Vagina (tissue), 2 donors: ENCODE measurements at places on chromosomes 16 and 17.

GRCh38 chr16:67296420-67296819 lies 17.1 kb downstream of the PLEKHG4 start:
- no peaks in the 10 kb centered on the region for H3K27me3 ChIP-seq
- H3K4me1 ChIP-seq, result peaks cover 25% of the 10 kb centered on the region
- DNase-seq, result no peak
- H3K36me3 ChIP-seq, result no peaks in the 10 kb centered on the region

- no peaks in the 10 kb centered on the region for H3K36me3 ChIP-seq
These were observed 149.2 kb upstream of the TBX2 start for GRCh38 chr17:61250335-61250890.

DNA sequence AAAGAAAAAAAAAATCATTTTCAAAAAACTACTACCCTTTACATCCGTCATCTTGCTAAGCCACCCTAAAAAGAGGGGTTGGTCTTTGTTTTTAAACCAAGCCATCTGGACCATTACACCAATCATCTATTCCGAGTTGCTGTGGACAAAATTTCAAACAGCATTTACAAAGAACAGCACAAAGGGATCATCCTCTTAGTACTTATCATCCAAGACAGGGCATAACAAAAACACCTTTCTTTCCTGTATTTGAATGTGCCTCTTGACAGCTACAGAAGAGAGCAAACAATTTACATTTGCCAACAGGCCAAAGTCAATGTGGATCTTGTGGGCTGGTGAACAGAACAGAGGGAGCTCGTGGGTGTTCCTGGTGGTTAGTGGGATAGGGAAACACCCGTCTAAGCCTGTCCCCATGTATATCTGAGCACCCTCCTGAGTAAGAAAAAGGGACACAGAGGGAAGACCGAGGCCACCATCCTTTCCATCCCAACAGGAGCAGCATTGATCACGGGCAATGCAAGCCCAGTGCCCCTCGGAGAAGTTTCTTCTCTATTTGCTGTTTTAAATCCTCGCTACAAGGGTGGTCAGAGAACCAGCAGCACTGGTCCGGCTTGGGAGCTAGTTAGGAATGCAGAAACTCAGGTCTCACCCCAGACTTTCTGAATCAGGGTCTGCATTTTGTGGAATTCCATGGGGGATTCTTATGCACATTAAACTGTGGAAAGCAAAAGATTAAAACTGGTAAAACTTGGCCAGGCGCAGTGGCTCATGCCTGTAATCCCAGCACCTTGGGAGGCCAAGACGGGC lies 1.9 kb downstream of the SLC39A11 start:
- H3K27me3 ChIP-seq, result no peaks in the 10 kb centered on the region
- DNase-seq, result no peak
- H3K4me1 ChIP-seq, result peaks cover 28% of the 10 kb centered on the region
- no peak overlapping the region for H3K4me3 ChIP-seq
- no peak overlapping the region for H3K27ac ChIP-seq

DNA sequence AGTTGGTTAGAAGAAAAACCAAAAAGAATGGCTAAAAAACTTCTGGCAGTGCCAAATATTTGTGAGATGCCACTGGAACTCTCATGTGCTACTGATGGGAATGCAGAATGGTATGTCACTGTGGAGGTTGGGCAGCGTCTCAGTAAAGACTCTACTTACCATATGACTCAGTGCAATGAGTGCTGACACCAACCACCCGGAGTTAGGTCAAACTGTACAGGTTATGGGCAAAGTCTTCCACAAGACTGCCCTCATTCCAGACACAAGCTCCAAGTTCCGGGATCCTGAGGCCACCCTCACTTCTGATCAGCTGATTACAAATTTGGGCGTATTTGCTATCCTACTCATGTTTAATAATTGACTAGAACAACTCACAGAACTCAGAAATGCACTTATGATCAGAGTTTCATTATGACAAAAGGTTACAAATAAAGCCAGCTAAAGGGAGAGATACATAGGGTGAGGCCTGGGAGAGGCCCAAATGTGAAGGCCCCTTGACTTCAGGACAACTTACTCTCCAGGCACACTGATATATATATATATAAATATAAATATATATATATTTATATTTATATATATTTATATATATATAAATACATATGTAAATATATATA lies 114.9 kb downstream of the TRIM37 start:
- H3K27ac ChIP-seq, result no peak overlapping the region
- peaks cover under 1% of the 10 kb centered on the region for H3K36me3 ChIP-seq
- no peak for DNase-seq
- H3K4me3 ChIP-seq, result no peak overlapping the region

GRCh38 chr16:12411516-12411915 lies 392.2 kb downstream of the CPPED1 start:
- no peaks in the 10 kb centered on the region for H3K27me3 ChIP-seq
- no peak overlapping the region for H3K27ac ChIP-seq
- H3K36me3 ChIP-seq, result no peaks in the 10 kb centered on the region
- peaks cover 5% of the 10 kb centered on the region for H3K4me1 ChIP-seq
- H3K4me3 ChIP-seq, result no peak overlapping the region
- DNase-seq, result no peak

GRCh38 chr17:21705021-21705601 lies 12.8 kb downstream of the KCNJ18 start:
- H3K4me3 ChIP-seq, result no peak overlapping the region
- no peaks in the 10 kb centered on the region for H3K36me3 ChIP-seq
- H3K27ac ChIP-seq, result no peak overlapping the region
- no peaks in the 10 kb centered on the region for H3K27me3 ChIP-seq

- H3K4me1 ChIP-seq, result no peaks in the 10 kb centered on the region
- no peaks in the 10 kb centered on the region for H3K36me3 ChIP-seq
- H3K27me3 ChIP-seq, result no peaks in the 10 kb centered on the region
- no peak overlapping the region for H3K27ac ChIP-seq
These were observed 337.1 kb downstream of the MAF start for GRCh38 chr16:79263425-79263824.

DNA sequence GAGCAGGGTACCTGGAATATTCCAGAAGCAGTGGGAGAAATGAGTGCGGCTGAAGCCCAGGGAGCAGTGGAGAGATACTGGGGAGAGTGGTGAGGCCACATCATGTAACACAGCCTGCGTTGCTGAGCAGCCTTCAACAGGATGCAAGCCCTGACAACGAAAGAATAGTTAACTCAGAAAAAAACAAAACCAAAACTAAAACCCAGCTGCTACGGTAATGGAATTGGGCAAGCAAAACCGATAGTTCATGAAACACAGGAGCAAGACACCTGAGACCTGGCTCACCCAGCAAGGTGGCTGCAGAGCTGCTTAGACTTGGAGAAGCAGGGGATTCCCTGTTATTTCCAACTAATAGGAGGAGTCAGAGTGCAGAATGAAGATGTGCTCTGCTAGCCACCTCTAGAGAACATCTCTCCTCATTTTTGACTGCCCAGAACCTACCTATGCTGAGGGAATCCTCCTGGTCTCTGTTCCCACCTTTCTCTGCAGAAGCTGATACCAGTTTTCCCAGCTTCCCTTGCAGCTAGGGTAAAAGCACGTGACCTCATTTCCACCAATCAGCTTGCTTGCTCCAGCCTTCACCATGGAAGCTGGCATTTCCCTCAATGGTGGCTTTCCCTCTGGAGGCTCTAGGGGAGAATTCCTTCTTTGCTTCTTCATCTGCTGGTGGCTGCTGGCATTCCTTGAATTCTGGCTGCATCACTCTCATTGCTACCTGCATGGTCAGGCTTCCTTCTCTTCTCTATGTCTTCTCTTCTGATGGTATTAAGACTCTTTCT lies 59.4 kb upstream of the XYLT1 start:
- no peaks in the 10 kb centered on the region for H3K27me3 ChIP-seq
- DNase-seq, result no peak
- no peaks in the 10 kb centered on the region for H3K36me3 ChIP-seq

- H3K27ac ChIP-seq, result no peak overlapping the region
- H3K36me3 ChIP-seq, result no peaks in the 10 kb centered on the region
- H3K4me1 ChIP-seq, result peaks cover 46% of the 10 kb centered on the region
These were observed 8.2 kb downstream of the CANT1 start for GRCh38 chr17:79001190-79002020.

DNA sequence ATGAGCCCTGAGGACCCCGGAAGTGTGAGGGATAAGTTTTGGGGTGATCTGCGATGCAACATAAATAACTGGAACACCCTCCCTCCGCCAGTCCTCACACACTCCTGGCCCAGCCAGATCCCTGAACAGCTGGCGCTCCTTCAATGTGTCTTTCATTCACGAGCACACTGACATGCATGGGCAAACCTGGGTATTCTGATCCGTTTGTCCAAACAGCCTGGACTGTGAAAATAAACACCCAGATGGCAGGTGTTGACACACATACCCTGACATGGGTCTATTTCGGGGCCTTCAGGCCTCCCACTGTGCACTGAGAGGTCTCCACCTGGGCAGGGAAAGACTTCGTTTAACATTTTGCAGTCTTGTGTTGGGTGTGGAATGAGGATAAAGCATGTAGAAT lies 3.0 kb upstream of the CPNE2 start:
- H3K4me1 ChIP-seq, result peaks cover 30% of the 10 kb centered on the region
- no peaks in the 10 kb centered on the region for H3K27me3 ChIP-seq
- H3K4me3 ChIP-seq, result no peak overlapping the region

DNA sequence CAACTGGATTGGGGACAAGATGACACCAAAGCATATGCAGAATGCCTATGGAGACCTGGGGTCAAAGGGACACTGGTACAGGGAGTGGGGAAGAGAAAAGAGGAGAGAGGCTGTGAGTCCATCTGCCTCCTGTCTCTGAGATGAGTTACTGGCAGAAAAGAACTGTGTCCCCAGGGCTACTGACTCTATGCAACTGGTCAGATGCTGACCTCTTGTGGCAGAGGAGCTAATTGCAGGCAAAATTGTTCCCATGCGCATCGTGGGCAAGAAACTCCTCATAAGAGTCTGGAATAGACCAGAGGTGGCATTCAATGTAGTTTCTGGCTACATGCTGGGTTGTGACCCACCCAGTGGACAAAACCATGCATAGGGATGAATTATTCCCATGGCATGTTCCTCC lies 26.1 kb upstream of the MLKL start:
- H3K4me3 ChIP-seq, result no peak overlapping the region
- H3K4me1 ChIP-seq, result peaks cover 7% of the 10 kb centered on the region
- no peak overlapping the region for H3K27ac ChIP-seq
- H3K36me3 ChIP-seq, result no peaks in the 10 kb centered on the region

GRCh38 chr16:10312784-10313724 lies 72.8 kb upstream of the ATF7IP2 start:
- H3K27me3 ChIP-seq, result no peaks in the 10 kb centered on the region
- H3K27ac ChIP-seq, result no peak overlapping the region
- no peaks in the 10 kb centered on the region for H3K4me1 ChIP-seq

DNA sequence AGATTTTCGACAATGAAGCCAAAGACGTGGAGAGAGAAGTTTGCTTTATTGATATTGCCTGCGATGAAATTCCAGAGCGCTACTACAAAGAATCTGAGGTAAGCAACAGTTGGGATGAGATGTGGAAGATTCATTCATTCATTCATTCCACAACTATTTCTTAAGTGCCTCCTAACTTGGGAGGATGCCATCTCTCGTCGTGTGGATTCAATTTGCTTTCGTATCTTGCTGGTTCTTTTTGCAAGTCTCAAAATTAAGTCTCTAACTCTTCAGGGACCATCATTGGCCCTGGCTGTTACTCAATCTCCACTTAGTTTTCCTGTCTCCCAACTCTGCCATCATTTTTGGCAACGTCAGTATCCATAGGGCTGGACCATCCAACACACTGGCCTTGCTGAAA lies 85.6 kb upstream of the NOL11 start:
- no peaks in the 10 kb centered on the region for H3K36me3 ChIP-seq
- H3K27ac ChIP-seq, result no peak overlapping the region
- no peak for DNase-seq
- H3K4me1 ChIP-seq, result peaks cover 6% of the 10 kb centered on the region
- no peak overlapping the region for H3K4me3 ChIP-seq

DNA sequence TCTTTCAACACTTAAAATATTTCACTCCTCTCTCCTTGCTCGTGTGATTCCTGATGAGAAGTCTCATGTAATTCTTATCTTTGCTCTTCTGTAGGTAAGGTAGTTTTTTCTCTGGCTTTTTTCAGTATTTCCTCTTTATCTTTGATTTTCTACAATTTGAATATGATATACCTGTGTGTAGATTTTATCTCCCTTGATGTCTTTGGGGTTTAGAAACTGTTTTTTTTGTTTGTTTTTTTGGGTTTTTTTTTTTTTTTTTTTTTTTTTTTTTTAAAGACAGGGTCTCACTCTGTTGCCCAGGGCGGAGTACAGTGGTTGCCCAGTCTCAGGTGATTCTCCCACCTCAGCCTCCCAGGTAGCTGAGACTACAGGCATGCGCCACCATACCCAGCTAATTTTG lies 26.6 kb downstream of the MOSMO start:
- no peak overlapping the region for H3K27ac ChIP-seq
- H3K36me3 ChIP-seq, result peaks cover 7% of the 10 kb centered on the region
- no peaks in the 10 kb centered on the region for H3K27me3 ChIP-seq
- H3K4me1 ChIP-seq, result no peaks in the 10 kb centered on the region

GRCh38 chr16:21033704-21034103 lies 116.9 kb downstream of the DNAH3 start:
- no peaks in the 10 kb centered on the region for H3K36me3 ChIP-seq
- no peak overlapping the region for H3K27ac ChIP-seq
- H3K4me3 ChIP-seq, result no peak overlapping the region
- DNase-seq, result no peak

GRCh38 chr16:81526935-81527334 lies 82.3 kb downstream of the CMIP start:
- no peaks in the 10 kb centered on the region for H3K27me3 ChIP-seq
- H3K4me3 ChIP-seq, result no peak overlapping the region
- no peak for DNase-seq
- no peaks in the 10 kb centered on the region for H3K36me3 ChIP-seq
- H3K4me1 ChIP-seq, result peaks cover 84% of the 10 kb centered on the region

DNA sequence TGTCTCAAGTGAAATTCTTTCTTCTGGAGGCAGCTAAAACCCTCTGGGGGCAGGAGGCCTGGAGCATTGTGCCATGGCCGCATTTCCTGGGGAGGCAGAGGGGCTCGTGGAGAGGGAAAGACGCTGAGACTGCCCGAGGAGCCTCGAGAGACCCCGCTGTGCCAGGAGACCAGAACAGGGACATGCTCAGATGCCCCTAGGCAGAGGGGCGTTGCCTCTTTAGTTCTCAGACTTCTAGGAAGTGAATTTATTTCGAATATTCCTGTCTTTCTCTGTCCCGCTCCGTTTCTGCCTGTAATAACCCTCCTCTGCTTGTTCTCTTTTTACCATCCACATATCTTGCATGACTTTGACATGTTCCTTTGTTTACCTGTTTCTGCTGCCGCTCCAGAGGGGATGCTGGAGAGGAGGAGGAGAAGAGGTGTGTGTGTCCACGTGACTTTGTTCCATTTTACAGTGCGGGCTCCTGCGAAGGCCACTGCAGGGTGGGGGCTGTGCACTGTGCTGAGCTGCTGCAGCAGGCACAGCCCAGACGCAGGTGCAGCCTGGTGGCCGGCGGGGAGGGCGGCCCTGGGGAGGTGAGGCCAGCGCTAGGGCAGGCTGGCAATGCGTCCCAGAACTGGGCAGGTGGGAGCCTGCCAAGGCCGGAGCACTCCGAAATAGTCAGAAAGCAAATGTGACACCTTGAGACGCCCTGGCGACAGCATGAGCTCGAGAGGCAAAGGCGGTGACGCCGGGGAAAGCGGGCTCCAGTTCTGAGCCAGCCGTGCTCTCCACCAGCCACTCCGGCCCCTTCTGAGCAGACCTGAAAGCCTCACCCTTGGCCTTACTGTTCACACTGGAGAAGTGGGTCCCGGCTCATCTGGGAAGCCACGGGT lies 29.9 kb downstream of the CIBAR2 start:
- DNase-seq, result no peak
- peaks cover 34% of the 10 kb centered on the region for H3K36me3 ChIP-seq
- H3K27me3 ChIP-seq, result no peaks in the 10 kb centered on the region
- H3K27ac ChIP-seq, result no peak overlapping the region
